ENCODE measurements at places on chromosomes 5 and 9. TPM values are rescaled to one million over a fixed set of nuclear protein-coding genes. Genes with fewer than 3 reads are reported as not detected.

SLC34A3 gene
- total RNA-seq = not detected

REEP2 gene
- total RNA-seq = 1.4 TPM

KIF4B gene
- total RNA-seq = 0.30 TPM

GFRA3 gene
- not detected for total RNA-seq

PCDHGA6 gene
- total RNA-seq = 0.76 TPM

NRG2 gene
- total RNA-seq = under 0.01 TPM

FAM174A gene
- 27.0 TPM for total RNA-seq

Measured in epithelial cell of umbilical artery (primary cell).